ENCODE measurements at places on chromosomes 7 and 10.
A peak's percentile ranks its signal among the peaks of the same experiment; 100 is the strongest.

DNA sequence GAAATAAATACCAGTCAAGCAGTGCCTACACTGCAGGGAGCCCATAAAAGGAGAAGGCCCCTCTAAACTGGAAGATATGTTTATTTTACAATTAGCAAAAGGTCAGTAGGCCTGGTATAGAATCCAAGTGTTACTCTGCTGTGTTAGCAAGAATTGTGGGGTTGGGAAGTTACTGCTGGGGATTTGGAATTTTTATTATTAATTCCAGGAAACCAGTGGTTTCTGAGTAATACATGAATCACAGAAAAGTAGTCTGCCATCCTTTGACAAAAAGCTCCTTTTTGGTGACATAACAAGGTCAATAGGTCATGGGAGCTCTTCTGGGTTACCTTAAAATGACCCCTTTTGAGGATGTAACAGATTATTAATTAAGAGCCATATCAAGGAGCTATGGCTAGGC lies 67.4 kb downstream of the ZNF92 start:
- DNase-seq: no peak

DNA sequence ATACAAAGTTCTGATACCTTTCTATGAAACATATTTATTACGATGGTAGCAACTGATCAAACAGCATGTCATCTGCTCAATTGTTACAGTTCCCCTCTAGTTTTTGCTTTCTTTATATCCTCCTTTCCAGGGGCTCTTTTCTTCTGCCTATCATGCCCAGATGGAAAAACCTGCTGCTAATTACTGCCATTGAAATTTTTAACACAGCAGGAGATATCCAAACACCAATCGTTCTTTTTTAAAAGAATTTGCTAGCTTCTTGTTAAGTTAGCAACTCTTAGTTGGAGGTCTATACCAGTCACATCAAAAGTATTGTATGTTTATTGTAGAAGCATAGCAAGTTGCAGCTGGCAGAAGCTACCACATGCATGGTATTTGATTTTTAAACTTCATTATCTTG lies 768.5 kb downstream of the NXPH1 start:
- no peak for DNase-seq

- no peak for DNase-seq
Observed at GRCh38 chr10:119845656-119846055, 27.0 kb downstream of the MCMBP start.

DNA sequence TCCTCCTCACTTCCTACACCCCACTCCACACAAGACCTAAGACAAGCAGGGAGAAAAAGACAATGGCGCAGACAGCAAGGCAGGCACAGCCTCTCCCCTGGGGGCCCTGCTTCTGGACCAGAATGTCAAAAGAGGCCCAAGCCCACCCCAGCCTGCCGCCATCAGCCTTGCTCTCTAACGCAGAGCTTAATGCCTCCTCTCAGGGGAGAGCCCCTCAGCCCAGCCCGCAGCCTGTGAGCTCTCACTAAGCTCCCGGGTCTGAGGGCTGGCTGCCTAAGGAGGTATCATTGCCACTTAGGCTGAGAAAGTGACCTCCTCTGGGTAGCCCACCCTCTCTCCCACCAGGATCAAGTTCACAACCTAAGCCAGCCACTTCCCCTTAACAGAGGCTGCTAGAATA lies 16.7 kb downstream of the SLIT1 start:
- DNase-seq: no peak

GRCh38 chr10:87746911-87747310 lies 71.1 kb downstream of the ATAD1 start:
- DNase-seq: no peak

DNA sequence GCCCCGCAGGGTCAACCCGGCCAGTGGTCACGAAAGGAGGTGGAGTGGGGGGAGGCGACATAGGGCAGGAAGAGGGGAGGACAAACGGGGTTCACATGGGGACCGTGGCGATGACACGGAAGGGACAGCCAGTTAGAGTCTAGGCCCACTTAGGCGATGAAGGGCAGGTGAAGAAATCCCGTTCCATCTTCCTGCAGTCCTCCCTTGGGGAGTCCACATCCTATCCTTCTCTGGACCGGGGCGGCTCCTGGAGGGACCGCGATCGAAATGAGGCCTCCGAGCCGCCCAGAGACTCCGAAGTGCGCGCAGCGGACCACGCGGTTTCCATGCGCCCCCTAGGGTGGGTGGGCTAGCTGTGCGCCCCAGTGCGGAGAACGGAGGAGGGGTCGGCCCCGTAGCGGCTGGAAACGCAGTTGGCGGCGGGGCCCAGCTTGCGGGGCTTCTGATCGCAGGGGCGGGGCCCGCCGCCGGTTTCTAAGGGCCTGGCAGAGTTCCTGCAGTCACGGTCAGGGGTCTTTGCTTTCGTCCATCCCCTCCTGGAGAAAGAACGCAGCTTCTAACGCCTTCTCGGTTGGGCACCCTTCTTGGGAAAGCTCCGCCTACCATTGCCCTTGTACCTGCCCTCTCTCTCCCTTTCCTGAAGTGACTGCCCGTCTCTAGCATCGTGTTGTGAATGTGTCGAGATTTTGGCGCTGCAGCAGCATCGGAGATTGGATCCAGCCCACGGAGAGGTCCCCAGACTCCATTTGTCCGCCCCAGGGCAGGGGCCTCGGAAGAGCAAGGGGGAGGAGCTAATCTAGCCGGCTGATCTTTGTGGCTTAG lies 17.9 kb upstream of the TMEM225B start:
- peak; percentile 43 for DNase-seq

GRCh38 chr10:131207176-131207575 lies 104.3 kb downstream of the TCERG1L start:
- DNase-seq: no peak

Measured in stimulated activated CD8-positive, alpha-beta memory T cell treated with anti-CD3 and anti-CD28 coated beads, Interleukin-15, amount 100 ng/mL, for 4 hours (primary cell).